ENCODE measurements at places on chromosomes 5 and 9. TPM values are rescaled to one million over a fixed set of nuclear protein-coding genes. Genes with fewer than 3 reads are reported as not detected.

NUDT12 gene
- total RNA-seq, result 7.0 TPM

ANKRD31 gene
- total RNA-seq, result under 0.01 TPM

PCDHB5 gene
- total RNA-seq, result 3.8 TPM

BHMT2 gene
- 58.6 TPM for total RNA-seq

SPINK7 gene
- not detected for total RNA-seq

ECSCR gene
- total RNA-seq, result 23.9 TPM

TMEM174 gene
- not detected for total RNA-seq

DNA sequence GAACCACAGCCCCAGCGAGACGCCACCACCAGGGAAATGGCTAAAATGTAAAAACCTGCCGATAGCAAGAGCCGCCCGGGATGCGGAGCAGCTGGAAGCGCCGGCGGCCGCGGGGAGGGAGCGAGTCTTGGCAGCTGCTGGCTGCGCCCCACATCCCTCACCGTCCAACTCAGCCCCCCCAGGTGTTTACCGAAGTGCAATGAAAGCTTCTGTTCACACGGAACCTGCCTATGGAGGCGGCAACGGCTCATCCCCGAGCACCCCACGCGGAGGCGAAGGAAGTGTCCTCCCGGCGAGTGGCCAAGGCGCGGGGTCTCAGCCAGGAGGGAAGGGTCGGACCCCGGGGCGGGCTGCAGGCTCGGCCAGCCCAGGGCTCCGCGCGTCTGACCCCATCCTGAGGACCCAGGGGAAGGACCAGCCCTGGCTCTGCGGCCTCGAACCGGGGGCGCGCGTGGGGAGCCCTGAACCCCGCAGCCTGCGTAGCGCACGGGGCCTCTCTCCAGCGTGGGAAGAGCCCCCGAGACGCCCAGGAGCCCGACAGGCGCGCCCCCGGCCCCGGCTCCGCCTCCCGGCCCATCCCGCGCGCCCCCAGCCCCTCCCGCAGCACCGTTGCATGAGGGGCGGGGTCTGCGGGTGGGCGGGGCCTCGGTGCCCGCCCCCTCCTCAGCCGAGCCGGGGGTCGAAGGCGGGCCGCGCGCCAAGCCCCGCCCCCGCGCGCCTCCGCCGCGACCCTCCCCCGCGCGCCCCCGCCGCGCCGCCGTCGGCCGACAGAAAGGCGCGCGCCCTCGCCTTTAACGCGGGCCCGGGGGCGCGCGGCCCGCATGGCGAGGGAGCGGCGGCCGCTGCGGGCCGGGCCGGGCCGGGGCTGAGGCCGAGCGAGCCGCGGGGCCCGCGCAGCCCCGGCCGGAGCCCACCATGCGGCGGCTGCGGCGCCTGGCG, at the start of gene DIPK1B:
TSS of gene DIPK1B (plus strand) at position 822 of the 939 bp plus-strand sequence. CDS start at position 916, 94 bp downstream.
- DNase-seq, result no peak
- peaks cover 37% of the 10 kb centered on the region for H3K4me1 ChIP-seq
- H3K27me3 ChIP-seq, result peaks cover 30% of the 10 kb centered on the region

DNA sequence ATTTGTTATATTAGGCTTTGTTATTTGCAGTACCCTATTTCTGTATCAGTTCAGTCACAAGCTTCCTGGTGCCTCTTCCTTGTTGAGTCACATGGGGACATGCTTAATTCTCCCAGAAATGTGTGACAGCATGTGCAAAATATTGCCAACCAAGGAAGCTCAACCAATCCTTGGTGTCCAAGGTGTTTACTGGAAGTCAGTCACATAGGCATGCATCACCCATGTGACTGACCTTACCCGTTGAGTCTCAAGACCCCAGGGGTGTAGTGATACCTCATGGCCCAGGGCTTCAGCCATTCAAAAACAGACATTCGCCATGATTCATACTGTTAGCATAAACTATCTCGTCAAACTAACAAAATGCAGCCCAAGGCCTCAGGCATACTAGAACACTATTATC, 9.3 kb upstream of the ANKDD1B start:
- H3K36me3 ChIP-seq, result peaks cover 33% of the 10 kb centered on the region
- no peak overlapping the region for H3K4me3 ChIP-seq
- no peak for DNase-seq
- no peaks in the 10 kb centered on the region for H3K27me3 ChIP-seq
- no peak overlapping the region for H3K27ac ChIP-seq

DNA sequence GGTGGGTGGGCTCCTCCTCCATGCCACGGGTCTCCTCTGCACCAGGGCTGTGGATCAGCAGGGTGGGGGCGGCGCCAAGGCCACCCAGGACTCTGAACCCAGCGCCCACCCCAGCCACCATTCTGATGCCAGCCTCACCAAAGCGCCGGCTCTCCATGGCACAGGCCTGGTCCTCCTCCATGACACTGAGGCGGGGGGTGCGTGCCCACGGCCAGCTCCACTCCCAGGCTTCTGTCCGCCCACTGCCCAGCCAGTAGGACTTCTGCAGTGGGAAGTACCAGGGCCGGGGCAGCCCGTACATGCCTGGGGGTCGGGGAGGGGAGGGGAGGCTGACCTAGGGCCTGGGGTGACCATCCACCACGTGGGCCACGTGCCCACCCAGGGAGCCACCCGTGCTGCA, 11.6 kb downstream of the ABCA2 start:
- no peak for DNase-seq
- H3K36me3 ChIP-seq, result peaks cover 97% of the 10 kb centered on the region
- H3K27me3 ChIP-seq, result no peaks in the 10 kb centered on the region
- H3K4me1 ChIP-seq, result no peaks in the 10 kb centered on the region

DNA sequence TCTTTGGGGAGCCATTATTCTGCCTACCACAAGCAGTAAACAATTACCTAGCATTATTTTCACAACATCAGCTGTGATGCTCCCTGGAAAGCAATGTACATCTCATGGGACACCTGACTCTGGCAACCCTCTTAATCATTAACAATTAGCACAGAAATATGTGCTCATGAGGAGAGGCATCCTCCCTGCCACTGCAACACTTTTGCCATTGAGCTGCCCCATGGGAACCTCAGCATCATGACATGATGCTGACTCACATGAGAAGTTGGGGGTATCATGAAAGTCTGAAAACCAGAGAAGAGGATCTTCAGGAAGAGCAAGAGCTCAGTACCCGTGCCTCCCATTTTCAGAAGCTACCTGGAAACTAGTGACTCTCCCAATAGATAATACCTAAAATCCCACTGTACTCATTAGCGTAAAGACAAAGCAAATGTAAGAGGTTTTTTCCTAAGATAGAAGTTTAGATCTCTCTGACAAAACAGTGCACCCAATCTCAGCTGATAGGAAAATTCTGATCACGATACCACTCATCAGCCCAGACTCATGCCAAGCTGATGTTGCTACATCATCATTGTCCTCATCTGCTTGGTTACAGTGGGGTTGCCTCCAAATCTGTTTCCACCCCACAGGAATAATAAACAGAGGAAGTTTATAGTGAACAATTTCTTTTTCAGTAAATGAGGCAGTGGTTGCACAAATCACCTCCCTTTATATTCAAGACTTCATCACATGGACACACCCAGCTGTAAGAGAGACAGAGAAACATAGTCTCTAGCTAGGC, 244.5 kb downstream of the NR2F1-AS1 start:
- no peak for DNase-seq
- H3K4me1 ChIP-seq, result no peaks in the 10 kb centered on the region
- no peak overlapping the region for H3K27ac ChIP-seq

- H3K4me3 ChIP-seq, result no peak overlapping the region
- no peak for DNase-seq
- no peaks in the 10 kb centered on the region for H3K4me1 ChIP-seq
- H3K27ac ChIP-seq, result no peak overlapping the region
These were observed 60.3 kb downstream of the TENT4A start for GRCh38 chr5:6773342-6774035.

- DNase-seq, result no peak
- H3K27me3 ChIP-seq, result no peaks in the 10 kb centered on the region
- H3K4me3 ChIP-seq, result no peak overlapping the region
These were observed 62.8 kb downstream of the DAB2IP start for GRCh38 chr9:121714075-121714705.

DNA sequence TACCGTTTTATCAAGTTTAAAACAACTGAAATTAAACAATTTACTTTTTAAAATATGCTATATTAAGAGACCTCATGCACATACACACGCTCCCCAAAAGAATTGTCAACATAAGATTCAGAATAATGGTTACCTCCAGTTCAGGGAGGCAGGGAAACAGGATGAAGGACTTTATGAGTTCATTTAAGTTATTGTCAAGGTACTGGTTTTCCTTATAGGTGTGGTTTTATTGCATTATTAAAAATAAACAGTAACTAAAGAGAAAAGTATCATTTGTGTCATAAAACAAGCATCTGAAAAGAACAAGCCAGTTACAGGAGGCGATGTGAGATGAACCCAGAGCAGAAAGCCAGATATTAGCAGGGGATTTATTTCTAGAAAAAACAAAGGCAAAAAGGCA, 2376.7 kb downstream of the MAT2B start:
- no peak overlapping the region for H3K27ac ChIP-seq
- H3K27me3 ChIP-seq, result no peaks in the 10 kb centered on the region
- H3K4me3 ChIP-seq, result no peak overlapping the region
- no peaks in the 10 kb centered on the region for H3K36me3 ChIP-seq
- H3K4me1 ChIP-seq, result no peaks in the 10 kb centered on the region
- no peak for DNase-seq

DNA sequence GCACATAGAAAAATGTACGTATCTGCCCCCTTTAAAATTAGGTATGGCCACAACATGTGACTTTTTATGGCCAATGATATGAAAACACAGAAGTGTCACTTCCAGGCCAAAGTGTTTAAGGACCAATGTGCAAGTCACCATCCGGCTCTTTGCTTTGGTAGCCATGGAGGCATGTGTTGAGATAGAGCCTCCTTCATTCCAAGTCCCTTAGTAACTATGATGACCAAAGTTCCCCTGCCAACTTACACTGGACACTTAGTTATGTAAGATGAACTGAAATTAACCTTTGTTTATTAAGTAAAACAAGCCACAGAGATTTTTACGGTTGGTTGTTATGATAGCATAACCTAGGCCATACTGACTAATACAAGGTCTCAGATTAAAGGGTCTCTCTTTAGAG, 51.0 kb downstream of the FBN2 start:
- no peaks in the 10 kb centered on the region for H3K36me3 ChIP-seq
- no peak overlapping the region for H3K4me3 ChIP-seq
- no peak overlapping the region for H3K27ac ChIP-seq
- H3K4me1 ChIP-seq, result no peaks in the 10 kb centered on the region
- H3K27me3 ChIP-seq, result no peaks in the 10 kb centered on the region
- no peak for DNase-seq

GRCh38 chr5:42985129-42986037, 54.7 kb downstream of the ANXA2R start:
- H3K36me3 ChIP-seq, result no peaks in the 10 kb centered on the region
- no peak overlapping the region for H3K4me3 ChIP-seq

DNA sequence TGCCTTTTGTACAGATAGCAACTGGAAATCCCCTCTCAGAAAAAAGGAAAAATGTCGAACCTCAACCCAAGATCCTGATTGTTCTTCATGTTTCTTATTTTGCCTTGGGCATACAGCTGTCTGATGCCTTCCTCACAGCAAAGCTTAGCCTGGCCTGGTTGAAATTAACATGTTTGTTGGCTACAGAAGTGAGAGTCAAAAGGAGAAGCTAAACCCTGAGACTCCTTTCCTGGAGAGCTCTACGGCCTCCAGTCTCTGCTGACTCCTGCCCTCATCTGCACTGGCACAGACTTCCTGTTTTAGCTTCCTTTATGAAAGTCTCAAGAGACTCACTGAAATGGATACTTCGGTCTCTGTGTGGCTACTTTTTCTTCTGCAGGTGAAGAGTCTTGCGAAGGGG, 186.7 kb downstream of the PARP8 start:
- H3K27me3 ChIP-seq, result no peaks in the 10 kb centered on the region
- no peak for DNase-seq
- H3K4me1 ChIP-seq, result no peaks in the 10 kb centered on the region
- no peak overlapping the region for H3K4me3 ChIP-seq

- H3K36me3 ChIP-seq, result no peaks in the 10 kb centered on the region
- no peak overlapping the region for H3K4me3 ChIP-seq
- H3K27me3 ChIP-seq, result no peaks in the 10 kb centered on the region
- H3K27ac ChIP-seq, result no peak overlapping the region
- no peaks in the 10 kb centered on the region for H3K4me1 ChIP-seq
These were observed 190.1 kb downstream of the CWC27 start for GRCh38 chr5:64958757-64959391.

- no peak for DNase-seq
- no peaks in the 10 kb centered on the region for H3K36me3 ChIP-seq
- H3K4me3 ChIP-seq, result no peak overlapping the region
- no peaks in the 10 kb centered on the region for H3K27me3 ChIP-seq
- H3K4me1 ChIP-seq, result no peaks in the 10 kb centered on the region
- H3K27ac ChIP-seq, result no peak overlapping the region
These were observed 43.4 kb upstream of the NR4A3 start for GRCh38 chr9:99778308-99778707.

- no peaks in the 10 kb centered on the region for H3K4me1 ChIP-seq
- H3K36me3 ChIP-seq, result no peaks in the 10 kb centered on the region
- no peak overlapping the region for H3K4me3 ChIP-seq
These were observed 243.9 kb downstream of the EFNA5 start for GRCh38 chr5:107426872-107427271.

Measured in esophagus muscularis mucosa (tissue), 4 donors.